SW 1271 (cell line): ENCODE measurements at places on chromosomes 7 and 10.

GRCh38 chr7:49279891-49280290 lies 355.5 kb downstream of the CDC14C start:
- DNase-seq: no peak

DNA sequence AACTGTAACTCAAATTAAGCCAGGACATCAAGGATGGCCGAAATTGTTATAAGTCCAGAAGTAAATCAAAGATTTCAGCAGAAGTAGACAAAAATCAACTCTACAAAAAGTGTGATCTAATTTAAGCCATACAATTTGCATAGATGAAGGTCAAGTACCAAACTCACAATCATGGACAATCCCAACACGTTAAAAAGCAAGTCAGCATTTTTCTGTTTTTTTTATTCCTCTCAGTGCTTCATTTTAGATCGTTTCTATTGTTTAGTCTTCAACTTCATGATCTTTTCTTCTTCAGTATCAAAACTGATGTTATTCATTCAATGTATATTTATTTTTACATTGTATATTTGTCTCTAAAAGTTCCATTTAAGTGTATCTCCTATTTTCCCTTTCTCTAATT lies 674.3 kb upstream of the PHF14 start:
- DNase-seq: no peak

- no peak for DNase-seq
Measured at GRCh38 chr7:157557263-157557662, 220.5 kb downstream of the DNAJB6 start.

GRCh38 chr7:123660514-123661354 lies 5.1 kb downstream of the LMOD2 start:
- no peak for DNase-seq

DNA sequence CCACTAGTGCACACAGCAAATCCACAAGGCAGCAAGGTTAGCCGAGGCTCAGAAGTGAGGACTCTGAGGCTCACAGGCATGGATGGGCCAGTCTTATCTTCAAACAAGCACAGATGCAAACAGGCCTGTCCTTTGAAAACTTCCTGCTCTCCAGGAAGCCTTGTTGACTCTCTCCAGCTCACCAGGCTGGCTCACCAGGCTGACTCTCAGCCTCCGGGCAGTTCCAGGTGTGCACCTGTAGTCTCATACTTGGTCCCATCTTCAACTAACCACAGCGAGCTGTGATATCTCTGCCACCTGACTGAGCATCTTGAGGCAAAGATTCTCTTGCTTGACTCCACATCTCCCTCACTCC lies 173.9 kb upstream of the ZMIZ1 start:
- DNase-seq: no peak

DNA sequence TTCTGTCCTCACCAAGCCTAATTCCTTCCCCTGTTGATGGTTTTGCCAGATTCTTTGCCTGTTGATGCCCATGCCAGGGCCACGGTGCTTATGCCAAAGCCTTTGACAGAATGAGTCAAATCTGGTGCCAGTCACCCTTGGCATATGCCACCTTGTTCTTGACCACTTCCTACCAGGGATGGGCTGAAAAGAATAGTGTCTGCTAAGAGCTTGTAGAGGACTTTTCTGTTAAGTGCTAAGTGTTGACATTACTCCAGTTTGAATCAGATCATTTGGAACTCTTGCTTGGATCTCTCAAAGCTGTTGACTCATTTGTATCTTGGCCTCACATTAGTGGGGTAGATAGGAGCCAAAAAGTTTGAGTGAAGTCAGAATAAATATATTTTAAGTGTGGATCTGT lies 661.2 kb downstream of the AUTS2 start:
- no peak for DNase-seq

DNA sequence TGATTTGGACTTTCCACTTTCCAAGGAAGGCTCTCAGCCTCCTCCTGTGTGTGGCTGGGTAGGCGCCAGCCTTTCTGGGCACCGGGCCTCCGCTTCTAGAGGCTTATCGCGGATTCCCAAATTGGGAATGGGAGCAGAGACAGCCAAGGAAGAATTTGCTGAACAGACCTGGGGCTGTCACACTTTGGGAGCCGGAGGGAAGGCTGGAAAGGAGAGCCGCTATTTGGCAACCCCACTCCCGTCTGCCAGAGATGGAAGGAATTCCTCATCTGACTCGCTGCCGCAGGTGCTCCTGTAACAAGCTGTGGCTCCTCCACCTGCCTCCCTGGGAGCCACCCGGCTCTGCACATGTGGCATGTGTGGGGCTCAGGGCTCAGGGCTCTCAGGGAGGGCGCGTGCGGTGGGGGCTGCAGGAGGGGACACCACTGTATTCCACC lies 50.8 kb upstream of the ECHDC3 start:
- DNase-seq: no peak

DNA sequence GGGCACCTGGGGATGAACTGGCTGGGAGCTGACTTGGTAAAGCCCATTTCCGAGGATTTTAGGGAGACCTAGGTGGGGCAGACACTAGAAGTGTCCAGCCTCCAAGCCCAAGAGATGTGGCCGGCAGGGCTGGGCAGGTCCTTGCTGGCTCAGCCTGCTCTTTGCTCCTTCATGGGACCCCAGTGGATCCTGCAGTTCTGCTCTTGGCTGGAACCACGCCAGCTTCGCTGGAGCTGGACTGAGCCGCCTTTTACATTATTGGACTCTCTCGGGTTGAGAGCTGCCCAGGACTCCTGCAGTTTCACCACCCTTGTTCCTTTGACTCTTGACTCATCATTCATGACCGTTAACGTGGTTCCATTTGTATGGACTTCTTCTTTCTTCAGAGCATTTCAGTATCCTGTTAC lies 5.7 kb downstream of the PPIF start:
- no peak for DNase-seq

DNA sequence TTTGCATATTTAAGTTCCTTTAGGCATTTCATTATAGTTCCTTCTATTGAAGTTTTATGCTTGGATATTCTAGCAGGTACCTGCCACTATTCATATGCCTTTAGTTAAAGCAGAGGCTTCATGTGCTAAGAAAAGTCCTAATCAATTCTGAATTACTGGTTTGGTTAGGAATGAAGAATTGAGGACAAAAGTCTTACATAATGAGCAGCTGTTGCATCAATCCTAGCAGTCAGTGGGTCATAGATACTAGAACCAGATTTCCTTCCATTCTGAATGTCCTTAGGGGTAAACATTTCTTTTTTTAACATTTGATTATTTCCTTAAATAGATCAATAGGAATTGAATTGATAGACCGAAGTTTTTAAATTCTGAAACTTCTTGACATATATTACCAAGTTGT lies 59.2 kb downstream of the CDK13 start:
- no peak for DNase-seq

DNA sequence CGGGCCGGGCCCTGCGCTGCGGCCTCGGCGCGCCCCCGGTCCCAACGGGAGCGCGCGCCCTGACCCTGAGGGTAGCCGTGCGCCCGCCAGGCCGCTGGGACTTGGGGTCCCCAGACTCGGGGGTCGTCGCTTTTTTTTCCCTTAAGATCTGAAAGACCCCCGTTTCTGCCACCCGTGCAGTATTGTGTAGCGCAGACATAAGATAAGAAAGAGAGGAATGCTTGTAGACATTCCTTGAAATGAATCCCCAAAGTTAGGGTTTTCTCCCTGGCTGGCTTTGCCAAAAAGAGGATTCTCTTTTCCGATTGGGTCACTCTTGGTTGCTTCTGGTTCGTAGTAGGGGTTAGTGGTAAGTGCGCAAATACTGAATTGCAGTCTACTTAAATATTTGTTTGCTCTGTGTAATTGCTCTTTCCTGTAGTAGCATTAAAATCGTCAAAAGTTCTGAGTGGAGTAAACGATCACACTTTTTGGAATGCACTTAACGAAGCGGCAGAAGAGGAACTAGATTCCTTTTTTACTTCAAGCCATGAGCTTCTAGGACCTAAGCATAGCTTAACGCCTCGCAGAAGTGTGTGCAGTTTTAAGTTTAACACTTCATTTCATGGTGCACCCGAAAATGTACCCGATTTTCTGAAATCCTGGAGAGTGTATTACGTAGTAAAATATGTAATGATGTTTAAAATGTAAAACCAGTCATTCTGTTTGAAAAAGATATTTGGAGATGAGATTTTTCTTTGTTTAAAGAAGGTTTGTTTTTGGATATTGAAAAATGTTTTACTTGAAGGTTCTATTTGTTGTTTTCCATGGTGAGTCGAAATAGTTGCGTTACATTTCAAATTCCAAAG lies 1.3 kb downstream of the CUL1 start:
- DNase-seq: no peak

- DNase-seq: no peak
Measured at GRCh38 chr7:158975526-158976467, 119.4 kb downstream of the DYNC2I1 start.

DNA sequence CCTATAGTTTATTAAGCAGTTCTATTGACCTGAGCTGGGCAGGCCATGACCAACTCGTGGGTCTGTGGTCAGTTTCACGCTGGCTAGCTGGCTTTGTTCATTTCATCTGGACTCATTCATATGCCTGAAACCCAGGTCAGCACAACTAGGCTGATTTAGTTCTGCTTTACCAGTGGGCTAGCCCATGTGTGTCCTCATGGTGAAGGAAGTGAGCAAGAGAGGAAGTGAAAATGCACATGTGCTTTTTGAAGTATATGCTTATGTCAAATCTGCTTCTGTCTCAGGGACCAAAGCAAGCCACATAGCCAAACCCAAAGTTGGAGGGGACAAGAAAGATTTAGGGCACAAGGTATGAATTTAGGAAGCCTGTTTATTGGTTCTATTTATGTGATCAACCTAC lies 154.5 kb downstream of the RNF133 start:
- no peak for DNase-seq

DNA sequence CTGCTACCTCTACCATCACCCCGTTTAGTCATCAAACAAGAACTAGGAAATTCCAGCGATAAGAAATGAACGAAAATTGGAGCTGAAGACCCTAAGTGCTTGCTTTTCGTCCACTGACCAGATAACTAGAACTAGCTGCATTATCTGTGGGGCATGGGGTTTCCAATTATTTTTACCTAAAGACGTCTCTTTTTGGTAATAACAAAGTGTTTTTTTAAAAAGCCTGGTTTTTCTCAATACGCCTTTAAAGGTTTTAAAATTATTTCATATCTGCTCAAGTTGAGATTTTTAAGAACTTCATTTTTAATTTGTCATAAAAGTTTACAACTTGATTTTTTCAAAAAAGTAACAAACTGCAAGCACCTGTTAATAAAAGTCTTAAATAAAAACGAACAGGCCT lies 104.2 kb downstream of the GALNT11 start:
- no peak for DNase-seq

DNA sequence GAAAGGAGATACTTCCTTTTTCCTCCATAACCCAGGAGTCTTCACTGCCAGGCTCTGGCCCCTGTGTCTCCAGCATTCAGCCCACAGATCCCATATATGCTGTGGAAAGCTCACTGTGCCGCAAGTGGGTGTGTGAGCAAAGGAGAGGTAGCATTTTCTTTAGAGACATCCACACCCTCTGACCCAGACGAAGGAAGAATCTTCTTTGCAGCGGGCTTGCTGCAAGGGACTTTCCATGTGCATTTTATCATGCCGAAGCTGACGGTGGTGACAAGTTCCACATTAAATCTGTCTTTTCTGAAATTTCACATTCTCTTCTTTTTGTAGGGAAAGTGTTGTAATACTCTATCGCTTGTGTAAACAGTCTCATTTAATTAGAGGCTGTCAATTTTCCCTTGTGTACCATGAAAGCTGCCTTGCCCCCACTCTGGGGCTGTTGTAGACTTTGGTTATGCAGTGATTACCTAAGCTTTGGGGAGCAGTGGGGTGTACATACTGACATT lies 409.5 kb downstream of the SUGCT start:
- DNase-seq: no peak

DNA sequence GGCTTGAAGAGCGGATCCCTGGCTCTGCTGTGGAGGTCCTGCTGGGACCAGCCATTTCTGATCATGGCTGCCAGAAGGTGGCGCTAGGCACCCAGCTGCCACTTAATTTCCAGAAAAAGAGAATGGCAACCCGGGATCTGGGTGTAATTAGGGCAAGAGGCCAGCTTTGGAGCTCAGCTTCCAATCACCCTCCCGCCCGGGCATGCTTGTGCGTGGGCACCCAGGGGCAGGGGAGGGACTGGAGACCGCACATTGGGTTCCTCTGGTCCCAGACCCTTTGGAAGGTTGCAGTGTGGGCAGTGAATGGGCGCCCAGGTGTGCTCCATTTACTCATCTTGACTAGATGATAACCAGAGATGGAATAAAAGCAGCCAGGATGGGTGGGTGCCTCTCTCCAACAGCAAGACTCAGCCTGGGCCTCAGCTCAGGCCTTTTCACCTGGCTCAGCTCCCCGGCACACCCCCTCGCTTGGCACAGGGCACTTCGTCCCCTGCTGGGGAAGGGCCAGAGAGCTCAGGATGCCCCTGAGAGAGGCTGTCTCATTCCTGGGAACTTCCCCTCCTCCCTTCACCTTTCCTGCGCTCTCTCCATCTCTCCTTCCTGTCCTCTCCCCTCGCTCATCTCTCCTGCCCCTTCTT lies 14.7 kb downstream of the FAM241B start:
- no peak for DNase-seq

GRCh38 chr7:5183155-5183554 lies 6.9 kb upstream of the WIPI2 start:
- DNase-seq: no peak

GRCh38 chr10:81877596-81877995 lies 2.6 kb downstream of the NRG3 start:
- no peak for DNase-seq

- DNase-seq: no peak
Measured at GRCh38 chr7:84838857-84839256, 348.0 kb downstream of the SEMA3D start.

DNA sequence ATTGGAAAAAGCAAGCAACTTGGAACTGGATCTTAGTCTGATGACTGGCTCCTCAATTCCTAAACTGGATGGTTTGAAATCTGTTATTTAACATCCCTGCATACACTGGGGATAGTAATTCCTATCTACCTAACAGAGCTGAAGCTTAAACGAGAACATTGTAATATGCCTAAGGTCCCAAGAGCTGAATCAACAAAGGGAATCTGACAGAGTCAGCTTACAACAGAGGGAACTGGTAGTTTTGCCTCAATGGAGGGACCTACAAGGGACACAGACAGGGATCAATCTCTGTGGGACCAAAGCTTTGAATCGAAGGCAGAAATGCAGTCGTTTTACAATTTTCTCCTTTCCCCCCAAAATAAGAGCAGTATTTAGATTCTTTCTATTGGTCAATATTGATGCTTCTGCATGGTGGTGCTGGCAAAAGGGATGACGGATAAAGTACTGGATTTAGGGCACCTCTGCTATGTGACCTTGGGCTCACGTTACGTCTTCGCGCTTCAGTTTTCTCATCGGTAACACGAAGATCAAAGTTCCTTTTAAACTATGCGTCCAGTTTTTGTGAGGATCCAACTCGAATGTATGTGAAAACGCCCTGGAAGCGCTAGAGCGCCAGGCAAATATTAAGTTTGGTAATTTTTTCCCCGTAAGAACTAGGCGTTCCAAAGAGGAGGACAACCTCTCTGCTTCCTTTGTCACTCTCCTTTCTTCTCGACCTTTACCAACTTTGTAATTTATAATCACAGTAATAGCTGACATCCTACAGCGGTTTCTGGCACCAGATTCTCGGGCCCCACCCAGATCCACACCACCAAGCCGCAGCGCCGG lies 1.1 kb downstream of the ACTR1A start:
- no peak for DNase-seq

GRCh38 chr10:84842593-84842992 lies 514.2 kb downstream of the CCSER2 start:
- no peak for DNase-seq

- peak; percentile 9 for DNase-seq
Measured at GRCh38 chr10:118522791-118523498, 72.5 kb downstream of the PRLHR start.

GRCh38 chr7:135282561-135283254 lies 49.1 kb downstream of the STRA8 start:
- DNase-seq: no peak
